Fibroblast of villous mesenchyme (primary cell): ENCODE measurements at places on chromosomes 5 and 9. TPM values are rescaled to one million over a fixed set of nuclear protein-coding genes. Genes with fewer than 3 reads are reported as not detected.

CYFIP2 gene
- total RNA-seq, result 11.6 and 13.4 TPM in 2 replicates

FBXL7 gene
- total RNA-seq, result 10.6 and 11.2 TPM in 2 replicates

SLC34A1 gene
- total RNA-seq, result not detected in 2 replicates

TAF11L5 gene
- not detected in 2 replicates for total RNA-seq

GRCh38 chr9:111902391-111903139 is 6.0 kb downstream of the UGCG start:
- peak; percentile 53 for DNase-seq

GRCh38 chr5:9851458-9851857 is 221.3 kb upstream of the TAS2R1 start:
- DNase-seq, result peak; percentile 50

- no peak for DNase-seq
These were observed 168.8 kb downstream of the ARHGAP26 start for GRCh38 chr5:142939006-142939405.

- no peak for DNase-seq
These were observed 42.0 kb downstream of the SHB start for GRCh38 chr9:38026840-38027527.

DNA sequence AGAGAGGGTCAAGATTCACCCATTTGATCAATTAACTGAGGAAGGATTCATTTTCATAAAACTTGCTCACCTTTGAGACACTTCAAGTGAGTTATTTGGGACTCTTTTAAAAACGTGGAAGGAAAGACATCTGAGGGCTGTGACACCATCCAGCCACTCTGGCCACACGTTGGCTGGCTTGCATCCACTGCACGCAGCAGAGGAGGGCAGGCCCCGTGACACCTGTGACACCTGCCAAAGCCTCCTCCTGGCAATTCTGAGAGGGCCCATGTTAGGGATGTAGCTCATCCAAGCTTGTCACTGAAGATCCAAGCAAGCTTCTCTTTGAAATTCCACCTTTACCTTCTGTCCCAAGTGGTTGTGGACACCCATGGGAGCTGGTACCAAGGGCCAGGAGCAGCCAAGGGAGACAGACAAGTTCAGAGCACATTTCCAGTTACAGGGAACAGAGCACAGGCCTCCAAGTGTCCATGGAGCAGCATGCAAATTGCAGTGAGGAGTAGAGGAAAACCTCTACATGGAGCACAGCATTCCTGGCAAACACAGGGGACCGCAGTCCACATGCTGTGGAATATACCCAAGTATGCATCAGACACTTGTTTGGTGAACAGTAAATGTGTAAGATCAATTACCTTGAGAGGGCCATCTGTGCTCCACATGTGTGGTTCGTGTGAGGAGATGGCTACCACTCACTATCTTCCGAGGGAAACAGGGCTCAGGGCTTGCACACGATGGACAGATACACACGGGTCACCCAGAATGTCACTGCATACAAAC is 4.8 kb downstream of the PRSS3 start:
- no peak for DNase-seq

- no peak for DNase-seq
These were observed 270.6 kb downstream of the FAM170A start for GRCh38 chr5:119899981-119900380.

DNA sequence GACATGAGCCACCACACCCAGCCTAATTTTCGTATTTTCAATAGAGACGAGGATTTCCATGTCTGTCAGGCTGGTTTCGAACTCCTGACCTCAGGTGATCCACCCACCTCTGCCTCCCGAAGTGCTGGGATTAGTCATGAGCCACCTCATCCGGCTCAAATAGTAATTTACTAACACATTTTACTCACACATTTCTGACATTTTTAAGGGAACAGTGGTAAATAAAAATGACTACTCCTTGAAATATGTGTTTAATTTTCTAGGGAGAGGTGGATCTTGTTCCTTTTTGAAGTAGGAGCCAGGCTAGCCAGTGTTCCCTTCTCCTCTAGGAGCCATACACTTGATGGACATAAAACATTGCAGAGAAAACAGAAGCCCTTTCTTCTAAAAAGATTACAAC is 55.2 kb upstream of the ERBIN start:
- peak; percentile 66 for DNase-seq

- no peak for DNase-seq
These were observed 313.5 kb downstream of the ICE1 start for GRCh38 chr5:5736007-5736406.

DNA sequence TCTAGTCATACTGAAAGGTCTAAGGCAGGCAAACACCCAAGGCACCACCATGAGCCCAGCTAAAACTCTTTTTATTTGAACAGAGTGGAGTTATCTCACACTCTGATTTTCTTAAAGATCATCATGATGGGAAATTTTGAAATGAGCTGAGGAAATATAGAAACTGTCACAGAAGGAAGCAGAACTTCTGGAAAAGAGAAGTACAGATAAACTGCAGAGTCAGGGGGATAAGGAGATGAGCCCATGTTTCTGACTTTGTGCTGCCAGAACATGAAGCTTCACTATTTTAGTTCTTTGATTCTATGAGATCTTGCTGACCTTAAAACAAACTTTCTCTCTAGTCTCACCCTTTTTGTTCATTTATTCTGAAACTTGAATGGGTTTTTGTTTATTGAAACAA is 406.5 kb upstream of the EDIL3 start:
- no peak for DNase-seq

DNA sequence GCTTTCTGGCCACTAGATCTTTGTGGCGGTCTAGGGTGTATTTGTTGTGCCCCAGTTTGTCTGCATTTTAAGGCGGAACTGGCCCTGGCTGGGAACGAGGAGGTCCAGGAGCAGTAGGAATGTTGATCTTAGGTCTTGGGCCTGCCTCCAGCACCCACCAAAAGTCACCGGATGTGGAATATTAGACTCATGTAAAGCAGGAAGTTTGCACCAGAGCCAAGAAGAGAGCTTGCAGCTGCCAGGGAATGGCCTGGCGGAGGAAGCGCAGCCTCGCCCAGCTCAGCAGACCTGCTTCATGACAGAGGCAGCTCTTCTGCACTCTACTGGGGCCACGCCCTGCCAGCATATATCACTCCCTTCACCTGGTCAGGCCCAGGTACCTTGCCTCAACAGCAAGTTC is 3.3 kb downstream of the GPX3 start:
- DNase-seq, result peak; percentile 84
